Activated T-helper 9 cell treated with anti-CD3 and anti-CD28 coated beads, Interleukin-2, amount 50 U/mL, for 16 hours (primary cell): ENCODE measurements at places on chromosomes 6 and 20.

GRCh38 chr6:21967056-21967974 lies 329.5 kb downstream of the PRL start:
- DNase-seq = no peak

DNA sequence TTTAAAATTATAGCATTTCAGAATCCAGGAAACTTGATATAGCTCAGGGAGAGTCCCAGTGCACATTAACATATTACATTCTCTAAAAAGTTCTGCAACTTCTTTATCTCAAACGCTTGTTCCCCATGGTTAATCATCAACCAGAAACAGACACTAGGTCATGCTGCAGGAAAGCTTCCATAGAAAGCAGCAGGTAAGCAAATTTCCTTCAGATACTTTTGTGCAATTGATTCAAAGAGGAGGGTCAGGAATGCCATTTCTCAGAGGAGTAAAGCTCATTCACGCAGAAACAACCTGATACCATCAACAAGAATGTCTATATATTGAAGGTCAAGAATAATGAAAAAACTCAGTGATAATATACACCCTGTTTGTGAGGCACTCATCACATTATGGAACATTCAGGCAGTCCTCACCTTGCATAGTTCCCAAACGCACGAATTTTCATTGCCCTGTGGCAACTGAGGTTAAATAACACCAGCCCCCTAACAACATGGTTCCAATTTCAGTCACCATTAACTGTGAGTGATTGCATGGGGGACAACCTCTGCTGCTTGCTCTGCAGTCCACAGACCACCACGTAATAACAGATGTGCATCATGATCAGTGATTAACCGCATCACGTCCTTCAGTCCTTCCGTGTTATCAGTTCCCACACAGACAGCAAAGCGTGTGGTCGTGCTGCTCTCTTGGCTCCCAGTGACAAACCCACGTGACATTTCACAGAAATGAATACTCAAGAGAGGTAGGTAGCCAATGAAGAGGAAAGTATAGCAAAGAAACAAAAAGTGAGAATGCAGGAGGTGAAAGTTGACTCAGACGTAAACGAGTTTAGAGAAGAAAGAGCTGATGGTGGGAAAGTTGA lies 95.7 kb downstream of the LY86 start:
- no peak for DNase-seq

GRCh38 chr6:12516070-12516469 lies 200.5 kb upstream of the PHACTR1 start:
- DNase-seq = no peak

GRCh38 chr6:143399775-143400174 lies 50.7 kb downstream of the ADAT2 start:
- no peak for DNase-seq

- DNase-seq = no peak
These were observed 37.9 kb downstream of the COL11A2 start for GRCh38 chr6:33154349-33154748.
